ENCODE measurements at places on chromosomes 7 and 10.
A peak's percentile ranks its signal among the peaks of the same experiment; 100 is the strongest.

GRCh38 chr7:98223351-98223897, 12.2 kb downstream of the BHLHA15 start:
- DNase-seq = peak; percentile 28

DNA sequence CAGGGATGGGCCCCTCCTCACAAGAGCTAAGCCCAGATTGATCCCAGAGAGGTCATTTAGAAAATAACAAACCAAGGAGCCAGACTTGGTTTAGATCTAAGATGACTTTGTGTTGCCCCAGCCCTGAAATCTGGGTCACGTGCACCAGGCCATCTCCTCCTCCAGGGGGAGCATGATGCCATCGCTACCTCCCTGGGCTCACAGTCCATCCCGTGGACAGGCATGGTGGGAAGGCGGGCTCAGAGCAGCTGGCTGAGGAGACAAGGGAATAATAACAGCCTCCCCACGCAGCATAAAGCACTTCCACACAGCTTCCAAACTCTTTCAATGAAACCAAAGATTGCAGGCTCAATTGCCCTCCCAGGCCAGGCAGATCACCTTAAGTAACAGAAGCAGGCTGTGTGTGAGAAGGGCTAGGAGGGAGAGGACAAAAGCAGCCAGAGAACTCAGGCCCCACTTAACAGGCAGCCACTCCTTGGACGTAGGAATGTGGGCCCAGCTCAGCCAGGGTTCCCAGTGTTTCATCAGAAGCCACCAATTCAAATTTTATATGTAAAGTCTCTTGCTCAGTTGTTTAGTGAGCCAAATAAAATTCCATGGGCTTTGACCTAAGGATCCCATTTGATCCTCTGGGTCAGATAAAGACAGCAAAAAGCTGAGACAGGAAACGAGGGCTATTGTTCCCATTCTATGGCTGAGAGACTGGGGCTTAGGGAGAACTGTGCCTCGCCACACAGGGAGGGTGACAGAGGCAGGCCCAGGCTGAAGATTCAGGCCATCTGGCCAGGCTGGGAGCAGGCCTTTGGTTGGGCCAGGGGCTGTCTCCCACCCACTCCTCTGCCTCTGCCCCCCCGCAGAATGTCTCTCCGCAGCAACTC, 100.2 kb downstream of the COL13A1 start:
- peak; percentile 71 for DNase-seq

DNA sequence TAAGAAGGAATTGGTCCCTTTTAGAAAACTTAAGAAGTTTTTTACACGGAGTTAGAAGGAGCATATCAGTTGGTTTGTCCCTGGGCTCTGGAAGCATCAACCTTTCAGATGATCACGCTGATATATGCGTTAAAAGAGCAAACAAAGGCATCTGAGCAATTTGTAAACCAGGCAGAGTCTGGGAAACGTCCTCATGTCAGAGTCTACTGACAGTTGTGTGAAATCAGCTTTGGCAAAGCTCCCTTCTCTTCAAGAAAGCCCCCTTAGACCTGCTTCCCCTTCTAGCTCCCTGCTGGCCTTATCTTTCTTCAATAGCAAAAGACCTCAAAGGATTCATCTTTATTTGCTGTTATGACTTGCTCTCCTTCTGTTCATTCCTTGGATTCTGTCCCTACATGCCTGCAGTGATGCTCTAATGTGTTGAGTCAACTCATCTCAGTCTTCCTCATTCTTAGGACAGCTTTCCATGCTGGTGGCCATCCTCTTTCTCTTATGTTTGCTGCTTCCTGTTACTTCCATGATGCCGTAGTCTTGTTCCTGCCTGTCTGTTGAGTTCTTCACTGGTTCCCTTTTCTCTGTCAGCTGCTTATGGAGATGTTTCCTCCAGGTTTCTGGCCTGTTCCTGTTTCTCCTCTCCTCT, 106.5 kb upstream of the BMPER start:
- DNase-seq = no peak

DNA sequence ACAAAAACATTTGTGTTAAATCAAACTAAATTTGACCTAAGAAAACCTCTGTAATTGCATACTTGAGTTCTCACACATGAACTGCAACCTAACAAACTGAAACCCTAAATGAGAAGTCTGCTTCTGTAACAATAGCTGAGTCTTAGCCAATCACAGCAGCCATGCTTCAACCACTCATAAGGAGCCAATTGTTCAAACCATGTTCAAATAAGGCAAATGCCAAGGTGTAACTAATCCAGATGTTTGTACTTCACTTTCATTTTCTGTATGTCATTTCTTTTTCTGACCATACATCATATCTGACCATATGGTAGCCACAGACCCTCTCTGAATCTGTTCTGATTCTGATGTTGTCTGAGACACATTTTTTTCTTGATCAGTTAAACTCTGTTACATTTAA, 47.5 kb upstream of the ANTXRL start:
- no peak for DNase-seq

- DNase-seq = no peak
Observed at GRCh38 chr10:91610919-91611318, 22.0 kb downstream of the PPP1R3C start.

GRCh38 chr7:69833964-69834363, 235.7 kb downstream of the AUTS2 start:
- no peak for DNase-seq

- no peak for DNase-seq
Observed at GRCh38 chr7:66301737-66302136, 96.6 kb downstream of the TPST1 start.

- no peak for DNase-seq
Observed at GRCh38 chr7:137245186-137245585, 98.3 kb downstream of the PTN start.

GRCh38 chr7:86013662-86014061, 630.0 kb upstream of the GRM3 start:
- no peak for DNase-seq

GRCh38 chr7:1231214-1232102, 1.2 kb upstream of the UNCX start:
- DNase-seq = no peak

DNA sequence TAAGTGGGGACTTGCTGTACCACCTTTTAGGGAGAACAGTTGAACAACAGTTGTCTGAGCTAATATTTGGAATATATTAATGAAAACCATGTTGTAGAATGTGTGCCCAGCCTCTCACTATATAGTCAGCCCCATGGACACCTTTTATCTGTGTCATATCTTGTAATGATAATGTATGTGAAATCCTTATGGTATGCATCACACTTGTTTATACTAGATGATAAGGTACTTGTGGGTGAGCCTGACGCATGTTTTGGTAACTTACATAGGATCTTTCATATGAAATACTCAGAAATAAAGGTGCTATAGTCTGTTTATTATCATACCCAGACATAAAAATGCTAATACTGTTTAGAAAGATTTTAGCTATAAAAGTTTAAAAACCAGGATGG, 32.8 kb downstream of the CAMK1D start:
- no peak for DNase-seq

- DNase-seq = no peak
Observed at GRCh38 chr10:75097666-75098285, 13.7 kb upstream of the SAMD8 start.

- DNase-seq = no peak
Observed at GRCh38 chr10:85786401-85786899, 580.1 kb downstream of the GRID1 start.

DNA sequence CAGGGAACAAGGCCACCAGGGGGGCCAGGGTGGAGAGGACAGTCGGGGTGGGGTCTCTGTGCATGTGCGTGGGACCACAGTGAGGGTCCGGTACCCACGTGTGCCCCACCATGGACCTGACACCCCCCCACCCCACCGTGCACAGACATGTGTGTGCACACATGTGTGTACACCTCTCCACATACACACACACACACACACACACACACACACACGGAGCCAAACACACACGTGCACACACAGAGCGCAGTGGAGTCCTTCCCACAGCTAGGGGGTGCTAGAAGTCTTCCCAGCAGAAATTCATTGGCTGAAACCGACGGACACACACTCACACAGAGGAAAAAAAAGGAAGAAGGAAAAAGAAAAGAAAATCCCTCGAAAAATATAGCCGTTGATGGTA, 42.8 kb upstream of the GNA12 start:
- DNase-seq = no peak

DNA sequence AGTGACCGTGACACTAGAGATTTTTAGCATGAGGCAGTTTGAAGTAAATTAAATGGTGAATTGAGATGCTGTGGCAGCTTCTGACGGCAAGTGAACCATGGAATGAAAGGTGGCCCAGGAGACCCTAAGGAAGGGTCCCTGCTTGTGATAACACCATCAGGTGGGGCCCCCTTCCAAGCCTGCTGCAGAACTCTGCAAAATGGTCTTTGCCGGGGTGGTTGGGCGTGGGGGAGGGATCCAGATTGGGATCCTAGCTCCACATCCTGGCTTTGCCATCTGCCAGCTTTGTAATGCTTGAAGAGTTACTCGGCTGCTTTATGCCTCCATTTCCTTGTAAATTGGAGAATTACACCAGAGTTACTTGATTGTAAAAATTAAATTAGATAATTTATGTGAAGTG, 222.6 kb upstream of the NFE2L3 start:
- DNase-seq = no peak

DNA sequence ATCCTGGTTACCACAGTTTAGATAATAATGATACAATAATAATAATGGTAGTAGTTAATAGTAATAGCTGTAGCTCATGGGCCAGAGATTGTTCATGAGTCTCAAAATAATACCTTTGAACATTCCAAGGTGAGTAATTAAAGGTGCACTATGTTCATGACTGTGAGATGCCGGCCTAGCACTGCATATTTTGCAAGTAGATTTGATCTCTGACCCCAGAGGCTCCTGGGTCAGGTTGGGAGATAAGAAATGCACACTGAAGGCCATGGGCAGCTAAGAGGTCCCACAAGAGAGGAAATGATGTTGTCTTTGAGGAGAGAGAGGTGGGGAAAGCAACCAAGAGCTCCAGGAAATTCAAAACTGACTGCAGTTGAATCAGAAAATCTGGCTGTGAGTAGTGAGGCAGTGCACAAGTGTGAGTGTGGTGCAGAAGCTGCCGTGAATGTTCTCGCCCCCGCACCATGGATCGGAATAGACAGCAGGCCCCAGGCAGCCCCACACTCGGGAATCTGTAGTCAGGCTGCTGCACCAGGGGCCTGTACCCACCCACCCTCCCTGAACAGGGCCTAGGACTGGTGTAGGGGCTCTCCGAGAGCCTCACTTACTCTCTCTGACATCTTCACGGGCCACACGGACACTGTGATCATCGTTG, 11.9 kb downstream of the CPXM2 start:
- DNase-seq = no peak

DNA sequence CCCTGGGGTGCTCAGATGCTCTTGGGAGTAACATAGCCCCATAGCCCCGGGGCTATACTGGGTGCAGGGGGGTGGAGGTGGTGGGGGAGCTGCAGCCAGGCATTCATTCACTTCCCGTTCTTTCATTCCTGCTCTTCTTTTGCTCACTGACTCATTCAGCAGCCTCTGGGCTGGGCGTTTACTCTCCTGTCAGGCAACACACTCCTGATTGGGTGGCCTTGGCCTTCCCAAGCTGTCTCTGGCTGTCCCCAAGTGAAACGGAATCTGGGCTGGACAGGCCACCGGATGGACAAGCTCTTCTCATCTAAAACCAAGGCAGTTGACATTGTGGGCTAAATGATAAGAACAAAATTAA, 34.6 kb downstream of the CHST3 start:
- DNase-seq = no peak

DNA sequence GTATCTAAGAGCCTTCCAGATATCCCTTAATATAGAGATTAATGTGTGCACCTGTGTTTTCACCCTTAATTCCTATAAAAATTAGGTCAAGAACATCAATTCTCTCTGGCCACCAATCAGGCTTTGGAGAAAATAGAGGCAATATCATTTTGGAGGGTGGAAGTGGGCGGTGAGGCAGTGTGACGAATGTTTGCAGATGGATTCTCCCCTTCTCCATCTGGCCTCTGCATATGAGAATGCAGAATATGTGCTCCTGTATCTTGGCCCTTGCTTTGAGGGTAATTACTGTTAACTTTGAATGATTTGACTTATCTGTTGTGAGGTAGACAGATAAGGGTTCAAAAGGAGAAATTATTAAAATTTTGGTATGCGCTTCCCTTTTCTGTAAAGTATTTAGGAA, 304.0 kb upstream of the NPSR1 start:
- no peak for DNase-seq

- DNase-seq = no peak
Observed at GRCh38 chr10:66747451-66747850, 178.4 kb upstream of the LRRTM3 start.

DNA sequence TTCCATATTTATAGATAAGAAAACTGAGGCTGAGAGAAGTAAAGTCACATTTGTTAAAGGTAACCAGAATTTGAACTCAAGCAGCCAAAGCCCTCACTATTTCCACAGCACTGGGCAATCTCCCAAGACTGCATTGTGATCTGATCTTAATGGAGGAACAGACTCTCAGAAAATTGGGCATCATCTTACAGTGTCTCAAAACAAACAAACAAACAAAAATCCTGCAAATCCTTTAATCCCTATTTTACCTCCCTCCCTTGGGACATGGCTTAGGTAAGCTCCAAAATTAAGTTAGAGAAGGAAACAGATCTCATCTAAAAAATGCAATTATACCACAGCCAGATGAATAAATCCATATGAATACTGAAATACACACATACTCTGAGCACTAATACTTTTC, 57.5 kb downstream of the FHIP2A start:
- DNase-seq = no peak

GRCh38 chr7:20503278-20503950, 112.1 kb upstream of the ABCB5 start:
- no peak for DNase-seq

DNA sequence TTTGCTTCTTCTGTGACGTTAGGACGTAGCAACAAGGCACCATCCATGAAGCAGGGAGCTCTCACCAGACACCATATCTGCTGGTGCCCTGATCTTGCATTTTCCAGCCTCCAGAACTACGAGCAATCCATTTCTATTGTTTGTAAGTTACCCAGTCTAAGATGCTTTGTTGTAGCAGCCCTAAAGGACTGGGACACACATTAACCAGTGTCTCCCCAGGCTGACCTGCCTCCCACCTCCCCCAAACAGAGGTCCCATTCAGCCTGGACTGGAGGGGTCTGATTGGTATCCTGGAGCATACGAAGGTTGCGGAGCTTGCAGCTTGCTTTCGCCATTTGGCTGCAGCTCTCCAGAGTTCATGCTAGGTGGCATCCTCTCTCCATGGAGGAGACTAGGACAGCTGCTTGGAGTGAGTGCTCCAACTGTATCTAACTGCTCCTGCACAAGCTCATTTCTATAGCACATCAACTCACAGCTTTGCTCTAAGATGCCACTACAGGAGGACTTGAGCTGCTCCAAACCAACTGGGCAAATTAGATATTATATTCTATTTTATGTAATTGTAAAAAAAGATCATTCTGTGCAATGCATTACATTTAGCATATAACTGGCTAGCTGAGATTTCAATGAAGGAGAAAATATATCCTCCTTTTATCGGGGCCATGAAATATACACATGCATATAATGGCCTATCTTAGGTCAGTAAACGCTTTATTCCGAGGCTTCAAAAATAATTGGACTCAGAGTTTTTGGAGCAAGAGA, 8.0 kb upstream of the GRK5 start:
- DNase-seq = no peak

- no peak for DNase-seq
Observed at GRCh38 chr7:42593860-42594259, 318.0 kb downstream of the C7orf25 start.
